ENCODE measurements at places on chromosomes 6 and 20.

GRCh38 chr20:19706463-19706862, 51.6 kb upstream of the RIN2 start:
- DNase-seq: no peak

DNA sequence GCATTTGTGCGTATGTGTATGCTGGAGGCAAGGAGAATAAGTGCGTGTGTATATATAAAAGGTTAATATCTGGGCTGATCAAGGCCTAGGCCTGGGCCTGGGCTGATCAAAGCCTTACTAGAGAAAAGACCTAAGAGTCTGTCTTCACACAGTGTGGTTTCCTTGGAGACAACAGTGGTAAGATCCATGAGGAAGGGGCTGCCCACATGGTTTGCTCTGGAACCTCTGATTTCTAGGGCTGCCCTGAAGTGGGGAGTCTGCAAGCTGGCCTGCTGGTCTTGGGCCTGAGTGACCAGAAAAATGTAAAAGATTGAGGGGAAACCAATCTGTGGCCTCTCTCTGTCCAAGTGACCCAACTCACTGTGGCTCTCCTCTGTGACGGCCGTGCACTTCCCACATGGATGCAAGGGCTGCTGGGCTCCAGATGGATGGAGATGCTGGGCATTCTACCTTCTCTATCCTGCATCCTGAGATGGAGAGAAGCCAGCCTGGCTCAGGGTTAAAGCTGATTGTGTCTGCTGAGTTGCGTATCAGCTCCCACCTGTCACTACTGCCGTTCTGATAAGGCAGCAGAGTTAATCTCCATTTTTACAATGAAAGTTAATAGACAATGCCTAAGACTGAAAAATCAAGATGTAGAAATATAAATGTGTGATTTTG, 90.3 kb upstream of the NXT1 start:
- DNase-seq: no peak

DNA sequence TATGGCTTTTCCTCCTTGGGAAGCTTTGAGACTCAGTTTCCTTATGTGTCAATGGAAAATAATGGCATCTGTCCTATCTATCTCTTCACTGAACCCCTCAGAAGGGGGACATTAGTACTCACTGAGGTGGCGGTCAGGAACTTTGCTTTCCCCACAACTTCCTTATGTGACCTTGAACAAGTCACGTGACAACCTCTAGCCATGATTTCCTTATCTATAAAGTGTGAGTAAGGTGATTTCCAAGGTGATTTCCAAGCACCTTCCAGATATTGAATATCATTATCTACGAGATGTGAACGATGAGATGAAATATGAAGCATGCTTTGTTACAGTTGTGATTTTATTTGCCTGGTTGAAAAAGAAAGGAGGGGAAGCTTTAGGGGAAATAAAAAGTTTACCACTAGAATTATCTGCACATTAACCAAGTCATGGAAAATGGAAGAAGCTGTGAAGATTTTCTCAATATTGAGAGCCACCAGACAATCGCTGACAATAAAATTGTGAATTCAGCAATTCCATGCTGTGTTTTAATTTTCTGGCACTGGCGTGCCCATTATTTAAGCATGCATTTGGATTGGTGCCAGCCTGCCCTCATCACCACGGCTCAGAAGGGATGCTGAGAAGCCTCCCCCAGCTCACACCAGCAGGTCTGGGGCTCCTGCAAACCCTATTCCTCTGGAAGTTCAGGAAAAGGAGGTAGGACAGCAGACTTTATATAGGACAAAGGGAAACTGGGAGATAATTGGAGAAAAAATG, 255.3 kb downstream of the CD83 start:
- no peak for DNase-seq

DNA sequence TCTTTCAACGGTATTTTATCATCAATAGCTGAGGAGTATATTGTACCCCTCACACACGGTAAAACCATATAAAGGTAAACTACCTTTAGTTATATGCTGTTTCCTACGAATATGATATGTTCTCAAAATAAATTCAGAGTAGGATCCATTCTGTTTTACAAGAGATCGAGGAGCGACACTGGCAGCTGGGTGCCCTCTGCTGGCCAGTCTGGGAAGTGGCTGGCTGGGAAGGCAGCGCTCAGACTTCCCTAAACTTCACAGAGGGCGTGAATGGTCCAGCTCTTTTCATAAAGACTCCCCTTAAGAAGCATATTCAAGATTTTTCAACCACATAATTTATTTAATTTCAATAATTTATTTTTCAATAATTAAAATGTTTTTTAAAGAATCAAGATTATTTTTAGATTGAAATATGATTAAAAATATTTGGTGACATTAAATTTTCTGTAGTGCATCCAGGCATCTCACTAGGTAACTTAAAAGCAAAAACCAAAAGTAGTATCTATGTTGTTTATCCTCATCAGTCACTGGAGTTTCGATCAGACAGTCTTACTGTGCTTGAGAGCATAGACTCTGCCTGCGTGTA, 187.5 kb upstream of the PDE10A start:
- DNase-seq: peak; percentile 34

DNA sequence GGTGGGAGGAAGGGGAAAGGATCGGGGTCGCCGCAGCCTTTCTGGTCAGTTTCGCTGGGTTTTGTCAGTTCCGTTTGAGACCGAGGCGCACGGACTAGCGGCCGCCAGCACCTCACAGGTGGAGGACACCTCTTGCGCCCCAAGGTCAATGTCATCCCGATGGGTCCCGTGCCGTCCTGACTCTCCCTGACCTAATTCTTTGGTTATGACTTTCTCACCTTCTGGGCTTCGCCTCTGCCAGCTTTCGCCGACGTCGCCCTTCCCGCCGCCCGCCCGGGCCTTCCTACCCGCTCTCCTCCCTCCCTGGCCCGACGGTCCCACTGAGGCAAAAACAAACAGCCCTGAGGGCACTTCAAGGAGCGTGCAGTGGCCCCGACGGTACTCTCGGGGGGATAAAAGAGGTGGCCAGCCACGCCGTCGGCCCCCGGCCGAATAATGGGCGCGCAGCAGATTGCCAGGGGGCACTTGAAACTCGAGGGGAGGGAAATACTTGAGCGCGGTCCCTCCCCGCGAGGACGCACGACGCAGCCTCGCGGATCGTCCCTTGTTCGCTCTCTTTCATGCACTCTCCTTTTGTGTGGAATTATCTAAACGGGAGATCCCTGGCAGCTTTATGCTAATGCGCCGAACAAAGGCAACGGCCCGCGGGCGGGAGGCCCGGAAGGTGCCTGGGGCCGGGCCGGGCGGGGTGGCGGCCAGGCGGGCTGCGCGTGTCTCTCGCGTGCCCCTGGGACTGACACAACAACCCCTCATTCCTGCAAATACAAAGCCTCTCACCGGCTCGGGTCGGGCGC, 3.9 kb upstream of the INSM1 start:
- no peak for DNase-seq

DNA sequence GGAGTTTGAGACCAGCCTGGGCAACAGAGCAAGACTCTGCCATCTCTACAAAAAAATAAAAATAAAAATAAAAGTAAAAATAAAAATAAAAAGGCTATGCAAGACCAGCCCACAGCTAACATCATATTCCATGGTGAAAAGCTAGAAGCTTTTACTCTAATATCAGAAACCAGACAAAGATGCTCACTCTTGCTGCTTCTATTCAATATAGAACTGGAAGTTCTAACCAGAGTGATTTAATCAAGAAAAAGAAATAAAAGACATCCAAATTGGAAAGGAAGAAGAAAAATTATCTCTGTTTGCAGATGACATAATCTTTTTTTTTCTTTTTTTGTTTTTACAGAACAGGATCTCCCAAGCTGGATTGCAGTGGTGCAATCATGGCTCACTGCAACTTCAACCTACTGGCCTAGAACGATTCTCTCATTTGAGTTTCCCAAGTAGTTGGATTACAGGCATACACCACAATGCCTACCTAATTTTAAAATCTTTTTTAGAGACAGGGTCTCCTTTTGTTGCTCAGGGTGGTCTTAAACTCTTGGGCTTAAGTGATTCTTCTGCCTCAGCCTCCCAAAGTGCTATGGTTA, 100.7 kb upstream of the JAG1 start:
- no peak for DNase-seq

DNA sequence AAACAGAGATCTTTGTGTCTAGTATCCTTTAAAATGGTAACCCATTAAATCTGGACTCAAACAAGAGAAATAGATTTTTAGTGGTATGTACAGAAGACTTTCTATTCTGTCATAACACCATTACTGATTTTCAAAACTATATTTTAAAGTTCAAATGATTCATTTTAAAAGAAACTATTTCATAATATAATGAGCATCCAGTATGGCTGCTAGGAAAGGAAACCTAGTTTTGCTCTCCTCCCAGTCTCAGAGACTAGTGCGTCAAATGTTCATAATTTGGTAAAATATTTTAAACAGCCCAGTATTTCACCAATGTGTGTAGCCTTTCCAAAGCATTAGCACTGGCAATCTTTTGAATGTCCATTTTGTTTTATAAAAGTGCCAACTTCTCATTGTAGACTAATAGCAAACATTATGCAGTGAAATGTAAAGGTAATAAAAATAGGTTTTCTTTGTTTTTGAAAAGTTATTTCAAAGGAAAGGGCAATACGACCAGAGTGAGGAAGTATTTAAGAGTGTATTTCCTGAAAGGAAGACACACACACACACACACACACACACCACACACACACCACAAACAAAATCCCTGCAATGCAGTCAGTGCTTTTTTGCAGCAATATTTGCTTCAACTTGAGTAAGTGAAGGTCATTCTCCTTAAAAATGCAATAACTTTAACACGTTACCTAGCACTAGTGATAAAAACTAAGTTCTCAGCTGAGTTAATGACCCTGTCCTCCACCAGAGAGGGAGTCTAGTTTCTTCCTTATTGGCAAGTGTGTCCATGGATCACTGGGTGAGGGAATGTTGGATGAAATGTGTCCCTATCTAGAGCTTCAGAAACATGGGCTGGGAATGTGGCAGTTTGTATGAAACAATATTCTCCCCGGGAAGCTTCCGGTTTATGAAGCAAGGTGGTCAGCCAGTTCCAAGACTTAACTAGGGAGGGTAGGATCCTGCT, 4.6 kb downstream of the PPP1R3G start:
- no peak for DNase-seq

DNA sequence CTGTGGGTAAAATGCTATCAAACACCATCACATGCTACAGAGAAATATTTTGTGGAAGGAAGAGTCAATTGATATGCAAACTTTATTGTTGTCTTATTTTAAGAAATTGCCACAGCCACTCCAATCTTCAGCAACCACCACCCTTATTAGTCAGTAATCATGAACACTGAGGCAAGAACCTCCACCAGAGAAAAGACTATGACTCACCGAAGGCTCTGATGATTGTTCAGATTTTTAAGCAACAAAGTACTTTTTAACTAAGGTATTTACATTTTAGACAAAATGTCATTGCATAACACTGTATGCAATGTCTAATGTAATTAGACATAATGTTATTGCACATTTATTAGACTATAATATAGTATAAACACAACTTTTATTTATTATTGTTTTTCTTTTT, 26.2 kb upstream of the MMP24 start:
- no peak for DNase-seq

DNA sequence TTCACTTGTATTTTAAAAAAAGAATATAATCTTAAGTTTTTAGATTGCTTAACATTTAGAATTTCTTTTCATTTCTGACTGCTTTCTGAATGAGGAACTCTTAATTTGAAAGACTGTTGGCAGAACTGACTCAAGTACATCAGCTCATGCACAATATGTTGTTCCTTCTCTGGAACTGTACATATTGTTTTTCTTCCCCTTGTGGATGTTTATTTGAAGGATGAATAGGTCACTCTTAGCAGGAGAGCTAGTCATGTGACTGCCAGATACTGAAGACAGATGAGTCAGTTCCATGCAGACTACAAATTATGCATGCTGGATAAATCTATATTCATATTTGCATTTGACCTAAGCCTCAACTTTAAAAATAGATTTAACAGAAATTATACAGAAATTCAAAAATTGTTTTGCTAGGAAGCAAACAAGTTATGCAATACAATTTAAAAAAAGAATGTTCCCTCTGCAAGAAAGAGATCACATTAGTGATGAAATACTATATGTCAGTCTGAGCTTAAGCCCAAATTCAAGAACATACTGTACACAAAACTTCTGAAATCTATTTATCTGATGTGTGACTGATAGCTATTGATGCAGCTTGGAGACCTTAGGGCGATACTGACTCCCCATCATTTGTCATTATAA, 1274.9 kb upstream of the GJE1 start:
- no peak for DNase-seq

GRCh38 chr6:2245103-2245876, at the start of gene GMDS:
TSS of gene GMDS (minus strand) at chr6:2245605.
- peak; percentile 90 for DNase-seq

DNA sequence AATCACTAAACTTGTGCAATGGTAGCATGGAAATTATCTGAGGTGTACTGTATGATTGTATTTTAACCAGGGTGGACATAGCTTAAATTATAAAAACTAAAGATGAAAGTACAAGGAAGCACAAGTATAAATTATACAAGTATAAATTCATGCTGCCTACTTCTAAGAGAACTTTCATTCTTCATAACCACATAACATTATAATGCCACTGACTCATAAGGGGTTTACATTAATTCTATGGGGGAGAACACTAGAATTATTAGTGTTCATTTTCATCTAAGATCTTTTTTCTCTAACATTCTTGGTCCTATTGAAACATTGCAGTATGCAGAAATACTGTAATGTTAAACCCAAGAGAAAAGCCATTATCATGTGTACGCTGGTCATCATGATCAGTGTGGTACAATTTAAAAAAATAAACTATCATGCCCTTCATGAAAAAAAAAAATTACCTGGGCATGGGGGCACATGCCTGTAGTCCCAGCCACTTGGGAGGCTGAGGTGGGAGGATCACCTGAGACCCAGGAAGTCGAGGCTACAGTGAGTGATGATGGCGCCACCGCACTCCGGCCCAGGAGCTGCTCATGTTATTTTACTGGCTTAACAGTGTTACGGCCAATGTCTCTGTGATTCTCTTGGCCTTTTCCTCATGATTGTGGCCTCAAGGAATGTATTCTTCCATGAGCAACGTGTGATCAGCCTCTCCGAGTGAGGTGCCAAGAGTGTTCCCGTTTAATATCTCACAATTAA, 25.9 kb upstream of the AHCY start:
- no peak for DNase-seq

DNA sequence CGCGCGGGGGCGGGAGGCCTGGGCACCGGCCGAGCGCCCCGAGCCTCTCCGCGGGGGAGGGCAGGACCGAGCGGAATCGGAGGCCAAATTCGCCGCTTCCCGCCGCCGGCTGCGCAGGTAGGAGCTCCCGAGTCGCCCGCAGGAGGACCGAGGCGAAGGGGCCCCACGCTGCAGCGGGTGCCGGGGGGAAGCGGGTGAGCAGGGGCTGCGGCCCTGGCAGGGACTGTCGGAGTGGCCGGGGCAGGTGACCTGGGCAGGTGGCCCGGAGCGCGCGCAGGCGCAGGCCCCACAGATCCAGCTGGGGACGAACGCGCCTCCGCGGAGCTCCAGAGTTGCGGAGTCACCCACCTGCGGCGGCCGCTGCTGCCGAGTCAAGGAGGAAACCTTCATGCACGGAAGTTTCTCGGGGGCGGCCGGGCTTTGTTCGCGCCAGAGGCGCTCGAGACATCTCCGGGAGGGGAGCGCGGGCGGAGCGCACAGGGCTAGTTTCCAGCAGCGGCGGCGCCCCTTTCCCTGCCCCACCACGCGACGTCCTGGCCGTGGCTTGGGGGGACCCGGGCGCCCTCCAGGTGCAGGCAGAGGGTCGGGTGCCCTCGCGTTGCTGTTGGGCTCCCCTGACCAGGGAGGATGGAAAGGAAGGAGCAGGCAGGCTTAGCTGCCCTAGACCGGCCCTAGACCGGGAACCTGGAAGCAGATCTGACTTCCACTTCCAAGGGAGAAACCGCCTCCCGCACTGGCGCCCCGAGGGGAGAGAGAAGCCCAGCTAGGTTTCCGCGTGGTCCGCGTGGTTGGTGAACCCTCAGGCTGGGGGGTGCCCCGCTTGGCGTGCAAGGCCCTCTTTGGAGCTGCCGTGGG, 590 bp downstream of the SLCO4A1 start:
- DNase-seq: no peak
